ENCODE measurements at places on chromosomes 16 and 17.
A peak's percentile ranks its signal among the peaks of the same experiment; 100 is the strongest.

- DNase-seq: peak; percentile 19
These were observed 321.7 kb downstream of the C16orf95 start for GRCh38 chr16:86995456-86995855.

- DNase-seq: peak; percentile 93
These were observed 197.6 kb downstream of the XYLT1 start for GRCh38 chr16:17273142-17273561.

DNA sequence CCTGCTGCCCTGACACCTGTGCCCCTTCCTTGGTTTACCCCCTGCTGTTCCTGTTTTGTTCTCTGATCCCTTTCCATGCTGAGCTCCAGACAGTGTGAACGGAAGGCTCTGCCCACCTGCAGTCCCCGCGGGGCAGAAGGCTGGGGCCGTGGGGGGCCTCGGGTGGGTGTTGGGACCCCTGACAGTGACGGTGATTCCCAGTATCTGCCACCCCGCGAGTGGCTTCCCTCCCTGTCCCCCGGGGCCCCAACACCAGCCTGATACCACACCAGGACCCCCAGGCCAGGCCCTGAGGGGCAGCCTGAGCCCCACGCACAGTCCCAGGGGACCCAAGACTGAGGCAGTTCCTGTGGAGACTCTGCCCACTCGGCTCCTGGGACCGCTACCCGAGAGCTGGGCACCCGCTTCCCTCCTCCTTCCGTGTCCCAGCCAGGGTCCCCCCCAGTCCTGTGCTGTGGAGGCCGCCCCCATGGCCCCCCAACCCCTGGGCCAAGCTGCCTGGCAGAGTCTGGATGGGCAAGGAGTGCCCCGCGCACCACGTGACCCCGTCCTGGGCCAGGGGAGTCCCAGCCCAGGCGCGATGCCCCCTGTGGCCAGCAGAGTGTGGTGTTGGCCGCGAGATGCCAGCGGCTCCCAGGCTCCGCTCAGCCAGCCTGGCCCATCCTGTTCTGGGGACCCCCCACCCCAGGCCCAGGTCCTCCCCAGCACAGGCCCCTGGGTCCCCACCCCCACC is 10.0 kb upstream of the C1QTNF8 start:
- peak; percentile 23 for DNase-seq

- no peak for DNase-seq
These were observed 2.5 kb upstream of the ARHGAP23 start for GRCh38 chr17:38425744-38426143.

- DNase-seq: no peak
These were observed at the start of gene BICDL2 for GRCh38 chr16:3036726-3037315. TSS of gene BICDL2 (minus strand) at chr16:3036944. CDS start at chr16:3035496, 1,448 bp downstream.

- no peak for DNase-seq
These were observed 117.4 kb downstream of the MSI2 start for GRCh38 chr17:57373756-57374155.

DNA sequence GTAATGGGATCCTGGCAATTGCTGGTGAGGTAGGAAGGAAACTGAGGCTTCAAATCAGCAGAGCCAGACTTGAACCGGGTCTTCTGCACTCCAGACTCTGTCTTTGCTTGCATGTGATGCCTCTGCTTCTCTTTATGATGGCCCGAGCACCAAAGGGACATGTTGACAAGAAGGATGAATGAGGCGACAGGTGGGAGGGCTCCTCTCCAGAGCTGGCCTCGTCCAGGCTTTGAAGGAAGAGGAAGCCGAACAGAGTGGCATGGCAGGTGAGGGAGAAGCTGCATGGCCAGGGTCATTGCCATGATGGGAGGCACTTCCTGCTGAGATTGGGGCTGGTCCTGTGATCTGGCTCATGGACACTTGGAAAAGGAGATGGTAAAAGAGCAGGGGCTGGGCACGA is 40.8 kb downstream of the AKAP1 start:
- DNase-seq: no peak

DNA sequence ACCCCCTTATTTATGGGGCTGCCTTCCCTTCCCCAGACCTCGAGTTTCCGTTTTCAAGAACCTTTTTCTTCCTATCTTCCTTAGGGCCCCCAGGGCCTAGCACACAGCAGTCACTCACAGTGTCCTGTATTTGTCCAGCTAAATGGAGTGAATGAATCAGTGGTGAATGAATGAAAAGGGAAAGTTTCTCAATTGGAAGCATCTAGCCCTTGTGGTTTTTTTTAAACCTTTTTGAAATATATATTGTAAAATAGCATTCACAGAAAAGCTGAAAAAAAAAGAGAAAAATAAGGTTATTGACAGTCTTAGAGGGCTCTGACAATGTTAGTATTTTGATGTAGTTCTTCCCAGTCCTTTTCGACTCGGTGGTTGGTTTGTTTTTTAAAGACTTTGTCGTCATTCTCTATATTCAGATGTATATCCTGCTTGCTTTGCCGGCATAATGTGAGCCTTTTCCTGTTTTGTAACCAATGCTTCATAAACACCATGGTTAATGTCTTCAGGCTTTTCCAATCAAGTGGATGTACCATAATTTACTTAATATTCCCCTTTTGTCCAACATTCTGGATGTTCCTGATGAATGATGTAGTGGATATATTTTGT is 45.3 kb downstream of the RAI1 start:
- DNase-seq: no peak

DNA sequence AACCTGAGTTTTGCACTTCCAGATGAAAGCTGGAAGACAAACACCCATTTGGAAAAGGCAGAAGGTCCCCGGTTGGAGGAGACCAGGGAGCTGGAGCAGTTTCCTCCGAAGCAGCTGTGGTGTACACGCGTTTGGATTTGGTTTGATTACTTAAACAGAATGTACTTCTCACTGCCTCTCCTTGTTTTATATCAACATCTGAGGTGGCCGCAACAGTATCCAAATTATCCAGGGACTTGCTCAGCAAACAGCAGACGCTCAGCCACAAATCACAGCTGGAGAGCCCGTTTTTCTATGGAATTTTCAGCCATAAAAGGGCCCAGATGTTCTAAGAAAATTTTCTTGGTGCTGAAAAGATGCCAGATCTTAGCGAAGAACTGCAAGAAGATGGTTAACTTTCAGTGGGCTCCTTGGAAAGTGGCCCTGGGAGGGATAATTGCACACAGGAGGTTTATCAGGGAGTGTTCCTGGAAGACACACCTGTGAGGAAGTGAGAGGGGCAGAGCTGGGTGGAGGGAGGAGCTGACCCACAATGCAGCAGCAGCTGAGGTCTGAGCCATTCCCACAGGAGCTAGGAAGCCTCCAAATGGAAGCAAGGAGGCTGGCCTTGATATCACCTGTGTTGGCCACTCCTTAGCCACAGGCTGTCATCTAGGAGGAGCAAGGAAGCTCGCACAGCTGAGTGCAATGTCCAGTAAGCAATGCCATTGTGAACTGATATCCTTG is 28.9 kb upstream of the CDH5 start:
- no peak for DNase-seq

GRCh38 chr16:11151885-11152629 is 103.9 kb downstream of the SOCS1 start:
- DNase-seq: no peak

- DNase-seq: peak; percentile 46
These were observed 96.8 kb downstream of the BRIP1 start for GRCh38 chr17:61766520-61766919.

DNA sequence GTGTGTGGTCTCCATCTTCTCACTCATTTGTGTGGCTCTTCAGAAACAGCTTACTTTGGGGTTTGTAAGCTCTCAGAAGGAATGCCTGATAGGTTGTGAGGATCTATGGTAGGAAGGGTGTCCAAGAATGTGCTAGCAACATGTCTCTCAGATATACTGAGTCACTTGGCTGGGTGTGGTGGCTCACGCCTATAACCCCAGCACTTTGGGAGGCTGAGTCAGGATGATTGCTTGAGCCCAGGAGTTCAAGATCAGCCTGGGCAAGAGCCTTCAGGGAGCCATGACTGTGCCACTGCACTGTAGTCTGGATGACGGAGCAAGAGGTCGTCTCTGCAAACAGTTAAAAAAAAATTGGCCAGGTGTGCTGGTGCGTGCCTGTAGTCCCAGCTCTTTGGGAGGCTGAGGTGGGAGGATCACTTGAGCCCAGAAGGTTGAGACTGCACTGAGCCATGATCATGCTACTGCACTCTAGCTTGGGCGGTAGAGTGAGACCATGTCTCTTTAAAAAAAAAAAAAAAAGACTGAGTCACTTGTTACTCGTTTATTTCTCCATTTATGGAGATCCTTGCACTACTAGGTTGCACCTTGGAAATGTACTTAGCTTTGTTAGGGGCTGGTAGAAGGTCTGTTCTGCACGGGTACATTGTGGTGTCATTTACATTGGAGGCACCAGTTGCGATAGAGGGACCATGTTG is 232.0 kb downstream of the SNX29 start:
- DNase-seq: no peak

- peak; percentile 13 for DNase-seq
These were observed 23.0 kb upstream of the PLCG2 start for GRCh38 chr16:81755915-81756614.

GRCh38 chr16:86213437-86214205 is 296.7 kb upstream of the FOXF1 start:
- no peak for DNase-seq

DNA sequence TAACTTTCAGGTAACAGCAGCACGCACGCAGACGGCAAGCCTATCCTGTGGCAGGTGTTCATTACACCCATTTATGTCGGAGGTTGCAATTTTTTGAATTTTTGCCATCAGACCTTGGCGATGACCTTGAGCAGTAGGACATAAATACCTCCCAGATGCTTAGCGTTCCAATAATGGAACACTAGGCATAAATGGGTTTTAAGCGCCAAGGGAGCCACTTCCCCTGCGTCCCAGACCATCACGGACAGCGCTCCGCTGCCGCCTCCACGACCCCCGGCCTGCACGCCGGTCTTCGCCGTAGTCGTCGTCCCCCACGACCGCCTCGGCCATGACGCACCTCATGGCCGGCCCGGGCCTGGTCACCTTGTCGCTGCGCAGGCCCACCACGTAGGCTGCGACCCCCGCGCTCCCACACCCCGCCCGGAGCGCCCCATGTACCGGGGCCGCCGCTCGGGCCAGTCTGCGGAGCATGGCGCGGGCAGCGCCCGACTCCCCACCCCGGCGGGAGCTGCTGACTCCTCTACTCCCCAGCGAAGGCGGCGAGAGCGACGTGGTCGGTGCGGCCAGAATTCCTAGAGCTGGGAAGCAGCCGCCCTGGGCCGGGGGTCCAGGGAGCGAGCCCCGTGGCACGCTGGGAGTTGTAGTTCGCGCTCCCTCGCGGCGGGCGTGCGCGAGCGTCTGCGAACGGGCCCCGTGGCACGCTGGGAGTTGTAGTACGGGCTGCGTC is 22.7 kb downstream of the TMEM235 start:
- DNase-seq: peak; percentile 80

DNA sequence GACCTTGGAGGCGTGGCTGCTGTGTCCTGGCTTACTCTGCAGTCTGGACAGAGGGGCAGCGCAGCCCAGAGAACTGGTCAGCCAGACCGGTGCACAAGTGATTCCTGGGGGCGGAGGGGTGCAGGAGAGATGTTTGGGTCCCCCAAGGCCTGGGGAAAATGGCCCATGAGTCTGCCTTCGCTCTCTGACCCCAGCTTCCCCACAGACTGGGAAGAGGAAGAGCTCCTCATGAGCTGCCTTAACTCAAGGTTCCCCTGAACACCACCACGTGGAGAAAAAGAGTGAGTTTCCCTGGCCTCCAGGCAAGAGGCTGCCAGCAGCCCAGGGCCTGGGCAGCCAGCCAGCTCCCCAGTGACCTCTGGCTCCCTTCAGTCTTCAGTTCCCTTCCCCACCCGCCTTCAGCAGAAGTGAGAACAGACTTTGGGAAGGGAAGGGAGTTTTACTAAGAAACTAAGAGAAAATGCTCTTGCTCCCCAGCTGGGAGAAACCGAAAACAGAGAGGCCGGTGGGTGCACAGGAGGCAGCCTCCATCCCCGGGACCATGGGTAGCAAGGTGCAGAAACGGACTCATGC is 2.0 kb upstream of the C17orf99 start:
- DNase-seq: peak; percentile 68

- DNase-seq: no peak
These were observed 57.3 kb downstream of the CACNG5 start for GRCh38 chr17:66892246-66892645.

- peak; percentile 46 for DNase-seq
These were observed 4.6 kb downstream of the UNC119 start for GRCh38 chr17:28547623-28548416.

DNA sequence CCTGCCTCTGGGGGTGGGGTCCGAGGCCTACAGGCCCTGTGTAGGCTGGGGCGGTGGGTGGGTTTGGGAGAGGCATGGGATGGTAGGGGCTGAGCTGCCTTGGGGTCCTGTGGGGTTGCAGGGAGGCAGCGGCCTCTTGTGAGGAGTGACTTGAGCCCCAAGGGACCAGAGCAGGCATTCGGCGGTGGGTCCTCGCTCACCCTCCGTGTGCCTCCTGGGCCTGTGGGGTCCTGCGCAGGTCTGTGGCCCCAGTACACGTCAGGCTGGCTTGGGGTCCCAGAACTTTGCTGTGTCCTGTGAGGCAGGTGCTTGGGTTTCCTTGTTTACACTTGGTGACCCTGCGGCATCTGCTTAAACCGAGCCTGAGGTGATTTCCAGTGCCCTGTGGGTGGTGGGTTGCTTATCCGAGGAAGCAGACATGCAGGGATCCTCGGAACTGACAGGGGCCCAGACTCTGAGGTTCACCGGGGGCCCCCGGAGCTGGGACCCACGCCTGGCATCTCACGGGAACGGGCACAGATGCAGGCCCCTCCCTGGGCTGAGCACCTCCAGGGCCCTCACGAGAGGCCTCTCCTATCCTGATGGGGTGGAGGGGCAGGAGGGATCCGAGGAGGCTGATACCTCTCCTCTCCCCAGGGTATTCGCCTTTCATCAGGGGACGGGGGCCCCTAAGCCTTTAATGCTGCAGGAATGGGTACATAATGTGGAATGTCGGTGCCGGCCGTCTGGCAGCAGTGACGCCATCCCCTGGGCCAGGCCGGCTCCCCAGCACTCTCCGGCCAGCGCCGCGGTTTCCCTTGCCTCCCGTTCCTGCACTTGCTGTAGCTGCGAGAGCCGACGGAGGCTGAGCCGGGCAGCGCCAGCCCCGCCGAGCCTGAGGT is 7.7 kb downstream of the METRNL start:
- no peak for DNase-seq

- no peak for DNase-seq
These were observed 17.5 kb downstream of the SOCS1 start for GRCh38 chr16:11238272-11239202.

- peak; percentile 34 for DNase-seq
These were observed 959 bp downstream of the SSH2 start for GRCh38 chr17:29929006-29929532.

DNA sequence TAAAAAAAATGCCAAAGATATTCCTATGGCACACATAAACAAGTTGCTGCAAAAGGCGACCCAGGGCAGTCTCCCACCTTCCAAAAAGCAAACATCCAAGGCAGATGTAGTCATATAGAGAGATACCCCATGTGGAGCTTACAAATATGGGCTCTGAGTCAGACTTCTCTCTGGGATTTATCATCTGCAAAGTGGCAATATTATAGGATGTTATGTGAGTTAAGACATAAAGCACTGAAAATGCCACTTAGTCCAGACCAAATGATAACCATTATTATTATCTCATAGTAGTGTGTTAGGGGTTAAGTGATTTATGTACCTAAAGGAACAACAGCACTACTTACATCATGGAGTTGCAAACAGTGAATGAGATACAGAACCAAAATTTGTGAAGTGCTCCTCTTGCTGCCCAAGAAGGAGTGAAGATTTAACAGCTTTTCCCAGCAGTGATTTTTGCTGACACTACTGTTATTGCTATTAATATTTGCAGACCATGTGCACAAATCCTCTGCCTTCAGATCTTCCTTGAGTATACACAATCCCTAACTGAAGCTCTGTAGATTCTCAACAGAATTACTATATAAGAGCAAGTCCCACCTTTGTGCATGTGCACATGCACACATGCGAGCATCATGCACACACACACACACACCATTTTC is 560.0 kb upstream of the SALL1 start:
- DNase-seq: no peak

Measured in fibroblast of skin of right quadriceps (primary cell).